ENCODE measurements at places on chromosomes 12 and 14.

DNA sequence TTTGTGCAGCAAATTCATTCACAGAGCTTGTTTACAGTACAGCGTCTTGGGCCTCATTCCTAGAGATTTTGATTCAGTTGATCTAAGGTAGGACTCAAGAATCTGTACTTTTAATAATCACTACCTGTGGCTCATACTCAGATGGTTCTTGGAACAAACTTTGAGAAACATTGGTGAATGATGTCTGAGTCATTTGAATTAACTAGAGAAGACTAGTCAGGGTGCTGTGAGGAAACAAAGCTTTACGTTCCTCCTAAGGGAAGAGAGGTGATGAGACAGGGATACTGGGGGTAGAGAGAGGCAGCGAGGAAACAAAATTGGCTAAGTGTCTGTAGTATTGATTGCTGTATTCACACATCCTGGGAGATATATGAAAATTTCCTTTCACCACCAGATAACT lies 109.4 kb downstream of the SLC15A5 start:
- no peak for DNase-seq

- DNase-seq, result no peak
Observed at GRCh38 chr12:47312808-47313426, 233.2 kb upstream of the AMIGO2 start.

DNA sequence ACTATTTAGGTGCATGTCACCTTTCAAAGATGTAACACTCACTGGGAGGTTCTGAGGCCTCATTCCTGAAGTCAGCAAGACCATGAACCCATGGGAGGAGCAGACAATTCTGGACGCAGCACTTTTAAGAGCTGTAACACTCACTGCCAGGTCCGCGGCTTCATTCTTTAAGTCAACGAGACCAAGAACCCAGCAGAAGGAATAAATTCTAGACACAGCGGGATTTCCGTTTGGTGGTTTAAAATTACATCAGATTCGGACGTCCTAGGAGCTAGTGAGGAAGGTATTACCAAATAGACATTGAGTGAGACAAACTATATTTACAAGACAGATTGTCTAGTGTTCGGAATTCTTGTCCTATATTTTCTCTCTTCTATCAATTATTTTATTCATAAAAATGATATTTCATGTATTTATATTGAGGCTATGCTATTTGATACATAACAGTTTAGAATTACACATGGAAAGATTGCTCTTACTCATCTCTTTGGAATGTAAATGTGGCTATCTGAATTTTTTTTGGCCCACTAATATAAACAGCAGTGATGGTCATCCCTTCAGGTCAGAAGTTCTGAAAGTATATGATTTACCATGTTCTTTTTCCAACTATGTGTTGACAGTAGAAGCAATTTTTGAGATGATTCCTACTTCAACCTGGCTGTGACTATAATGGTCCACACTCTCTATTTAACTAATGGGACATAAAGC lies 1973.0 kb upstream of the FLRT2 start:
- no peak for DNase-seq

GRCh38 chr14:40115583-40115982 lies 683.4 kb upstream of the FBXO33 start:
- DNase-seq, result no peak

- DNase-seq, result no peak
Observed at GRCh38 chr14:74469548-74470518, 23.3 kb downstream of the NPC2 start.

GRCh38 chr14:52878469-52878868 lies 72.4 kb downstream of the FERMT2 start:
- no peak for DNase-seq

- DNase-seq, result no peak
Observed at GRCh38 chr12:52010152-52010622, 3.4 kb downstream of the TAMALIN start.

DNA sequence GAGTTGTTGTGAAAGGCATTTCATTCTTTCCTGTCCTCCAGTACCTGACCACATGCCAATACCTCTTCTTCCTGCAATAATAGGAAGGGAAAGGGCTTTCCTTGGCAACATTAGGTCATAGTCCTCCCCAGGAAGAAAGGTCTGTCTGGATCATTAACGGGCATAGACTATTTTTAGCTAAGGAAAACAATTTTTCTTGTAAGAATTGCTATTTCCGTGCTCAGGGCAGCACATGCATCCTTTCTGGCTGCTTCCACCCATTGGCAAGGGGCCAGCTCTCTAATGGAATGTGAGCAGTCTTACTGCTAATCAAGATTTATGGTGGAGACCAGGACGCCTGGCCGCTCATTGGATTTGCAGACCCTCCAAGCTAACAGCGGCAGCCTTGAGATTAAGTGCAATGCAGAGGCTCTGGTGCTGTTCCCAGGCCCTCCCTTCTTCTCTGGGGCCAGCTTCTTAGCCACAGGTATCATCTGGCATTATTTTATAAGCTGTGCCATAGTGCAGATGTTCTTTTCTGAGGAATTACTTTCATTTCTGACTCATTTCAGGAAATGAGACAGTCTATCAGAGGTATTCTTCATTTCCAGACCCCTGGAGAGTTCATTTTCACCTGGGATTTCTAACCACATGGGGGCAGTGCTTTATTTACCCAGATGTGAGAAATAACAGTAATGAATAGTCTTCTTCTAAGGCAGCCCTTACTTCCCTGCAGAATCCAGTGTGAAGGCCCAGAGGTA lies 52.9 kb downstream of the ANO6 start:
- DNase-seq, result no peak

DNA sequence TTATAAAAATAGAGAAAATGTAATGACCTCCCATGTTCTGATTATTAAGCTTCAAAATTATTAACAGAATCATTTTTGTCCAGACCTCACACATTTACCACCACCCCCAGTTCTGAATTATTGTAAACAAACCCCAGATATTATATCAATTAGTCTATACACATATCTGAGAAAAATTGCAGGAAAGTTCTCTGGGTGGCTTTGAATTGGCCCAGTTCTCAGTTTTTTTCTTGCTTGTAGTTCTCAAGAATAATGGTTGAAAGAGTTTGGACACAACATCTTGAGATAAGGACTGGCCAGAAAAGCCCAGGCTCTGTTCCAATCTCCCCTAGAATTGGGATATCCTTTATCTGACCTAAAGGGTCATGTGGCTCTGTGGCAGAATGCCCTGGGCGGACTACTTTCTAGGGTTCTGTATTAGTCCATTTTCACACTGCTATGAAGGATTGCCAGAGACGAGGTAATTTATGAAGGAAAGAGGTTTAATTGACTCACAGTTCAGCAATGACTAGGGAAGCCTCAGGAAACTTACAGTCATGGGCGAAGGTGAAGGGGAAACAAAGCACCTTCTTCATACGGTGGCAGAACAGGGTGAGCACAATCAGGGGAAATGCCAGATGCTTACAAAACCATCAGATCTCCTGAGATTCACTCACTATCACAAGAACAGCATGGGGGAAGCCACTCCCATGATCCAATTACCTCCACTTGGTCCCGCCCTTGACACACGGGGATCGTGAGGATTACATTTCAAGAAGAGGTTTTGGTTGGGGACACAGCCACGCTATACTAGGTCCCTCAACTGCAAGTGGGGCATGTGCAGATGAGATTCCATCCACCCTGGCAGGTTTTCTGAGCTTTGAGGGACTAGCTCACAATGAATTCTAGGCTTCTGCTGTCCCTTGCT lies 1504.6 kb upstream of the FLRT2 start:
- DNase-seq, result no peak

- DNase-seq, result no peak
Observed at GRCh38 chr12:89162589-89163261, 189.6 kb downstream of the DUSP6 start.

DNA sequence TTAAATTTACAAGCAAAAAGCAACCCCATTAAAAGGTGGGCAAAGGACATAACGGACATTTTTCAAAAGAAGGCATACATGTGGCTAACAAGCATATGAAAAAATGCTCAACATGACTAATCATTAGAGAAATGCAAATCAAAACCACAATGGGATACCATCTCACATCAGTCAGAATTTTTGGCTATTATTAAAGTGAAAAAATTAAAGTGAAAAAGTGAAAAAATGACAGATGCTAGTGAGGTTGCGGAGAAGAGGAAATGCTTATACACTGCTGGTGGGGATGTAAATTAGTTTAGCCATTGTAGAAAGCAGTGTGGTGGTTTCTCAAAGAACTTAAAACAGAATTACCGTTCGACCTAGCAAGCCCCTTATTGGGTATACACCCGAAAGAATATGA lies 7.9 kb downstream of the OTOGL start:
- DNase-seq, result no peak

- no peak for DNase-seq
Observed at GRCh38 chr14:29370024-29370423, 557.6 kb downstream of the PRKD1 start.

DNA sequence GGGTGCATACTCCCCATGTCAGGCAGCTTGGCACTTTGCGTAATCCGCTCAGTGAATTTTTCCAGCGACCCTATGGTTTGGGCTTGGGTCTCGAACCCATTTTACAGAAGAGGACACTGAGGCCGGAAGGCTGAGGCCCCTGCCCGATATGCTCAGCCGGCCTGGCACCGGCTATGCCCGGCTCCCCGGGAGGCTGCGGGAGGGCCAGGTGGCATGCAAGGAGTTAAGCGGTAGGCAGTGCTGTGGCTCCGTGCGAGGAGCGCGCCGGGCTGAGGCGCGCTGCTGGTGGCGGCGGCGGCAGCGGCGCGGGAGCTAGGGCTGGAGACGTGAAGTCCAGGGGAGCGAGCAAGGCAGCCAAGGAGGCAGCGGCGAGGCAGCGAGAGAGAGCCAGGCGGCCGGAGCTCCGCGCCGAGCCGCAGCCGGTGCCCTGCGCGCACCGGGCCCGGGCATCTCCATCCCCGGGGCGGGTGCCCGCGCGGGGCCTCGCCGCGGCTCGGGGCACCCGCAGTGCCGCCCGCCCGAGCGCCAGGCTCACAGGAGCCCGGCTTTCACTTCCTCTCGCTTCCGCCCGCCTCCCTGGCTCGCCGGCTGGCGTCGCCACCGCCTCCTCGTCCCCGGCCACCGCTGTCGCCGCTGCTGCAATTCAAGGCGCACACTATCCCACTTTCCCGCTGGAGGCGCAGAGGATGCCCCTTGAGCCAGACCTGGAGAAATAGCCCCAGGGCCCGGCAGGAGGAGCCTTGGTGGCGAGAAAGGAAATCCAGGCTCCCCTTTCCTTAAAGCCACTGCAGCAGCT lies at the start of gene WSCD2:
Gene WSCD2 (plus strand): TSS at position 272 of the 796 bp plus-strand sequence. CDS start 66,545 bp downstream, outside the sequence.
- no peak for DNase-seq

GRCh38 chr12:89651192-89651591 lies 57.4 kb downstream of the ATP2B1 start:
- DNase-seq, result no peak

GRCh38 chr12:67427336-67427735 lies 158.2 kb downstream of the CAND1 start:
- DNase-seq, result no peak

- no peak for DNase-seq
Observed at GRCh38 chr14:43166163-43166562, 1340.9 kb downstream of the FSCB start.

DNA sequence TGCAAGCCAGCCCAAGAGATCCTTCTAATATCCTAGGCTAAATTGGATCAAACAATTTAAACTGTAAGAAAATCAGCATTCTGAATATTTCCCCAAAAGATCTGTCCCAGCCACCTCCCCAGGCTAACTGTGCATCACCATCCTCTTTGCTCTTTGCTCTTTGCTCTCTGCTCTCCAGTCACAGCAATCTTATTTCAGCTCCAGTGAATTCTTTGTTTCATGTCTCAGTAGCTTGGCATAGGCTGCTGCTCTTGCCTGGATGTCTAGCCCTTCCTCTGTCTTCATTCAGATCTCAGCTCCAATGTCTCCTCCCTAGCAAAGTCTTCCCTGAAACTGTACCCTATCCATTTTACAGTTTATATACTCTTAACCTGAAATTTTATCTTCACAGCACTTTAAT lies 399.8 kb upstream of the USP15 start:
- DNase-seq, result no peak

GRCh38 chr12:57012600-57013465 lies 3.5 kb downstream of the TAC3 start:
- DNase-seq, result no peak

DNA sequence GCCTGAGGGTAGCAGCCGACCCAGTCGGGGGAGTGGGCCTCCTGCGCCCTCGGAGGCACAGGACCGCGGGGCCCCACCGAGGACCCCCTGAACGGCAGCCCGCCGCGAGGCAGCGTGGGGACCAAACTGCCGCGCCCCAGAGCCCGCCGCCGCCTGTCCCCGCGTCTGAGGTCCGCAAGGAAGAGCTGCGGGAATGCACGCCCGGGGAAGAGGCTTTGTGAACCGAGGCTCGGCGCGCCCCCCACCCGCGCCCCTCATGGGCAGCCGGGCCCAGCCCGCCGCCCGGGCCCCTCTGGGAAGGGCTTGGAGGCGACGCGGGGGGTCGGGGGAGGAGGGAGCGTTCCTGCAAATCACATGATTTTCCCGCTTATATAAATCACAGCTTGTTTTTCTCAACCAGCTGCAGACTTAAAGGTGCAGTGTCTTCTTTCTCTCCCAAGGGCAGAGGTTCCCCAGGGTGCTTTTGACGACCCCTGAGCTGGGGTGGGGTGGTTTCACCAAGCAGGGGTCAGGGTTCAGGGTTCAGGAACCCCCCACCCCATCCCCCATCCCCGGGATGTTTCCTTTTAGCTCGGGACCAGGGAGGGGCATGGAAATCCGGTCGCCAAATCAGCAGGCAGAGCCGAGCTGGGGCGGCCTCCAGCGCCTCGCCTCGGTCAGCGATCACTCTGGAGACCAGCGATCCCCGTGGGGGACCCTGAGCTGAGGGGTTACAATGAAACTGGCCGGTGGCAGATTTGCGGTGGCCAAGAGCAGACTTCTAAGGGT lies 44.7 kb upstream of the ATP23 start:
- no peak for DNase-seq

DNA sequence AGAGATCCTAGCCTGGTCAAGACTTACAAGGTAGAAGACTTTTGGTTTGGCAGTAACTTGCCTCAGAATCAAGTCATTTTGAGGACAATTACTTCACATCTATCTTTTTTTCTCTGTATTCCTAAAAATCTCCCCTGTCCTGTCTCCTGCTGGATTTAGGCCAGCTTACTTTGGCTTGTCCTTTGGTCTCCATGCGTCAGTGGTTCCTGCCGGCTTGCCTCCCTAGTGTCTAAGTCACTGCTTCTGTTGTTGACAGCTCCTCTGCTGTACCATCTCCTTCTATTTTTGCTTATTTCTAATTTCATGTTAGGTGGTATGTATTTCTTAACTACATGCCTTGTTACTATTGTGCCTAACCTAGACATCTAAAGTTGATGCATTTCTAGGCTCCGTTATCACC lies 39.7 kb upstream of the FBLN5 start:
- no peak for DNase-seq

DNA sequence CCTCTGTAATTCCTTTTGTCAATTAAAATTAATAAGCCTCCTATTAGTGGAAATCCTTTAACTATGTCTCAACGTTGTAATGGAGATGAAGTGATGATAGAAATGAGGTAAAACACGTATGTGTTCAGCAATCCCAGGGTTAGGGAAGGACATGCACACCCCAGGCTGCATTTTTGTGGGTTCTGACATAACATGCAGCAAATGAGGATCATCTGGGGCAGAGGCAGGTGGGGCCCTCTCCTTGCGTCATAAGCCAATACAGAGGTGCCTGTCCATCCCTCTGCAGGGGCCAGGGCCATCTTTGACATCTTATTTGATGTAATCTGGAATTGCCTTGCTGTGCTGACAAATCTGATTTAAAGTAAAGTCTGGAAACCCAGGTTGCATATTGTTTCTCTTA lies 73.2 kb downstream of the MYRFL start:
- no peak for DNase-seq
